Activated B cell treated with CpG ODN at 0.5 μM for 24 hours (primary cell): ENCODE measurements at places on chromosomes 5 and 9. TPM values are rescaled to one million over a fixed set of nuclear protein-coding genes. Genes with fewer than 3 reads are reported as not detected.

Gene BTNL8
- total RNA-seq: not detected in 2 replicates

Gene CRHBP
- 0.27 TPM in 1 of 2 replicates, not detected in the other for total RNA-seq

Gene SLC25A2
- 2.6 and 3.9 TPM in 2 replicates for total RNA-seq

Gene FOXD4
- total RNA-seq: 0.55 and 0.61 TPM in 2 replicates

Gene EQTN
- total RNA-seq: not detected in 2 replicates
